ENCODE measurements at places on chromosomes 16 and 17.

DNA sequence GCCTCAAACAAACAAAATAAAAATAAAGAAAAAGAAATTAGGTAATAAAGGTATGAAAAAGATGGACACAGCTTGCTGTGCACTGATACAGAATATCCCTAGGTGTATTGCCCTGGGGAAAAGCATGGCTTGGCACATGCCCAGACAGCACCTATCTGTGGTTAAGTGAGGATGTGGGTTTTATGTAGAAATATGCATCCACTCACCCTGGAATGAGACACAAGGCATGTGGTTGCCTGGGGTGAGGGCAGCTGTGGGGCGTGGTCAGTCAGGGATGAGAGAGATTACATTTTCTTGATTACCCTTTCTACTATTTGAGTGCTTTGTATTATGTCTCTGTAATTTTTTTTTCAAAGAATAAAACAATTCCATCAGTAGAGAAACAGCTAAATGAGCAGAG, 6.9 kb downstream of the PLLP start:
- peak; percentile 77 for DNase-seq

GRCh38 chr17:71926746-71927398, 193.9 kb upstream of the SOX9 start:
- no peak for DNase-seq

GRCh38 chr17:64091116-64091515, 38.8 kb downstream of the ERN1 start:
- peak; percentile 28 for DNase-seq

DNA sequence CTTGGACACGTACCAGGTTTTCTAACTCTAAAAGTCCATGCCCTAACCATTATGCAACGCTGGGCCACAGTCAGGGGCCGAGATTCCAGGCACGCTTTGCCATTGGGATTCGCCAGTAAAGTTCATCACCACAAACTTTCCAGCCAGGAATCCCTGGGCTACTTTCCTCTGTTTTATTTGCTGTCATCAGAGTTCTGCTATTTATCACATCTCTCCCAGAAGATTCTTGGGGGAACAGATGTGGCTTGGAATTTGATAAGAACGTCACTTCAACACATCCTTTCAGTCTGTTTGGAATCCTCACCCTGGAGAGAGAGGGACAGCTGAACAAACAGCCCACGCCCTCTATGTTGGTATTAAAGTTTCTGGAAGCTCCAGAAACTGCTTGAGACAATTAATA, 109.6 kb upstream of the CACNG3 start:
- DNase-seq, result no peak

- DNase-seq, result peak; percentile 28
These were observed 62.9 kb downstream of the SMURF2 start for GRCh38 chr17:64599187-64599676.

DNA sequence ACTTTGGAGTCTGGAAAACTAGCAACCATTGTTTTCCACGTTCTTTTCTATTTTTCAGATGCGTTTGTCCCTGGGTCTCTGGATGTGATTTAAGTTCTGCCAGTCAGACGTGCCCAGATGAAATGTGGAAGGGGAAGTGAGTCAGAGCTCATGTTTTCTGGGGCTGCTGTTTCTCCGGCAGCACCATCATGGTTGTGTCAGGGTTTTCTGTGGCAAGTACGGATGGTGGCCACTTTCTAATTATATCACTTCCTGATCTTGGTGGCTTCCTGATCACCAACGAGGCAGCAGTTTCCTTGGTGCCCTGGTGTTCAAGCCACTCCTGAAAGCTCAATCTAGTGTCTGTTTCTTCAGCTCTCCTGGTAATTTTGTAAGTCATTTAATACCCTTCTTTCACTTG, 31.4 kb upstream of the PMFBP1 start:
- DNase-seq, result peak; percentile 47

DNA sequence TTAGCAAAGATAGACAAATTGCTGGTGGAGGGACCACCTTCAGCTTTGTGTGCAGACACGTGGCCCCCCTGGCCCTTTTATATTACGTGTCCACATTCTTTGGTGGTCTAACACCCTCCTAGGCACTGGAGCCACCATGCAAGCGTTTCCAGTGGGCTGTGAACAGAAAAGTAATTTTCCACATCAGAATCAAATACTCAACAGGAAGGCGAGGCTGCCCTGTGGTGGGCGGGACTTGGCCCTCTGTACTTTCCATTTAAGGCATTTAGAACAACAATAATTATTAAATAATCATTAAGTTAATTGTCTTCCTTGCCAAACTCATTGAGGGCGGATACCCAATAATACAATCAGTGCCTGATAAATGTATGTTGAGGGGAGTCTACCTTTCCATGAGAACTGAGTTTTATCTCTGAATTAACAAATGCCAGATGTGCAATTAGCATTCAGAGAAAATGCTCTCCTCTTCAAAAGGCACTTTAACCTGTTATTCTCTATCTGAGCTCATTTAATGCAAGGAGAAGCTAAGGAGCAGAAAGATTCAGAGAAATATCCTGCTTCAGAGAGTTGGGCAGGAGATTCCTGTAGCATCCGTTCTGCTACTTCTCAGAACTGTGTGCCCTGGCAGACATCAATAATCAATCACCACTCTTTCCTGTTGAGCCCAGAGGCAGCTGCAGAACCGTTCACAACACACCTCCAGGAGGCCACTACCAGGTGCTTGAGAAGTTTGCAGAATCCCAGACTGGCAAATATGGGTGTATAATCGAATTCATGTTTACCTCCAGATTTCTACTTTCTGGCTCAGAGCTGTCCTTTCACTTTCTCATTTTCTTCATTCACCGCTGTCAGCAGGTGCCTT, 109.4 kb downstream of the CMIP start:
- DNase-seq, result peak; percentile 26

DNA sequence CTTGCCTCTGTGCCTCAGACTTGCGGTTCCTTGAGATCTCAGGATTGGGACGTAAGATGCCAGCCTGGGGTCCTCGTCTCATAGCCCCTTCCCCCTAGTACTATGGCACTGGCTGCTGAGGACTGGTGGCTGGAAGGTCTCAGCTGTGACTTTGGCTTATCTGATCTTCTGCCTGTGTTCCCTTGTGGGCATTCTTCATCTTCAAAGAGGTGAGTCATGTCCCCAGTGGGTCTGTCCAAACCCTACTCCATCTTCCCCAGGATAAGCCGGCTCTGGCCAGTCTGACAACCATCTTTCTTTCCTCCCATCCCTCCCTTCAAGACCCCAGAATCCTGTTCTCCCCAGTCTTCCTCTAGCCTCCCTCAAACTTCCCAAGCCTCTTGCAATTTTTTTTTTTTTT, 3.6 kb downstream of the CD19 start:
- DNase-seq, result no peak

- peak; percentile 66 for DNase-seq
These were observed 3.3 kb downstream of the VAT1 start for GRCh38 chr17:43018932-43019331.

- no peak for DNase-seq
These were observed 9.2 kb upstream of the ABR start for GRCh38 chr17:1188812-1189504.

DNA sequence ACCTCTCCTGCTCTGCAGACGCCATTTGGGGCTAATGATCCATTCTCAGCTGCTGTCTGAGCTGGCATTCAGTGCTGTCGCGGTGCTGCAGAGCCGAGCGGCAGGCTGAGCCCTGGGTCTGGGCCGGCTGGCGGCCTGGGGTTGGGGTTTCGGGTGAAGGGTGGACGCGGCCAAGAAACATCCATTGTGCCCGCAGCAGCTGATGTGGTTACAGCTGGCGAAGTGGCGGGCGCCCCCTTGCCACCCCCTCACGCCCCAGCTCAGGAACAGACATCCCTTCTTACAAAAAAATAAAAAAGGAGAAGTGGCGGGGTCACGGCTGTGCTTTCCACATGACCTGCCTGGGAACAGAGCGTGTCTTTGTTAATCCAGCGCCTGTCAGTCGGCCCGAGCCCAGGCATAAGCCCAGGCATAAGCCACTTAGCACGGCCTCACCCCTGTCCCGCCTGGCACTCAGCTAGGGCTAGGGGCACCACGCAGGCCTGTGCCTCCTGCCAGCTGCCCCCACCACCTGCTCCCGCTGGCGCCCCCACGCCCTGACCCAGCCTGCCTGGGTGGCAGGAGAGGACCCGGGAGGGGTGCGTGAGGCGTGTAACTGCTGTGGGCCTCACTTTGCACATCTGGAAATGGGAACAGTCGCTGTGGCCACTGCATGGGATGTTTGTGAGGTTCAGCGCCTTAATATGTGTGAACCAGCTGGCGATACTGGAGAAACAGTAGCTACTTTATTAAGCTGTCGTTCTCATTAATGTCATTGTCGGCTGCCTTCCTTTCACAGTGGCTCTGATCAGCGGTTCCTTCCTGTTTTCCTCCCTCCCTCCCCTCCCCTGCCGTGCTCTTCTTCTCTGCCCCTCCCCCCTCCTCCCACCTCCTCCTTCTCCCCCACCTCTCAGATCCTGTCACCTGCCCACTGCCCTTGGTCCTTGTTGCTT, 197.7 kb upstream of the CIBAR2 start:
- DNase-seq, result no peak

- DNase-seq, result no peak
These were observed 8.9 kb upstream of the TMEM220 start for GRCh38 chr17:10738521-10739258.

DNA sequence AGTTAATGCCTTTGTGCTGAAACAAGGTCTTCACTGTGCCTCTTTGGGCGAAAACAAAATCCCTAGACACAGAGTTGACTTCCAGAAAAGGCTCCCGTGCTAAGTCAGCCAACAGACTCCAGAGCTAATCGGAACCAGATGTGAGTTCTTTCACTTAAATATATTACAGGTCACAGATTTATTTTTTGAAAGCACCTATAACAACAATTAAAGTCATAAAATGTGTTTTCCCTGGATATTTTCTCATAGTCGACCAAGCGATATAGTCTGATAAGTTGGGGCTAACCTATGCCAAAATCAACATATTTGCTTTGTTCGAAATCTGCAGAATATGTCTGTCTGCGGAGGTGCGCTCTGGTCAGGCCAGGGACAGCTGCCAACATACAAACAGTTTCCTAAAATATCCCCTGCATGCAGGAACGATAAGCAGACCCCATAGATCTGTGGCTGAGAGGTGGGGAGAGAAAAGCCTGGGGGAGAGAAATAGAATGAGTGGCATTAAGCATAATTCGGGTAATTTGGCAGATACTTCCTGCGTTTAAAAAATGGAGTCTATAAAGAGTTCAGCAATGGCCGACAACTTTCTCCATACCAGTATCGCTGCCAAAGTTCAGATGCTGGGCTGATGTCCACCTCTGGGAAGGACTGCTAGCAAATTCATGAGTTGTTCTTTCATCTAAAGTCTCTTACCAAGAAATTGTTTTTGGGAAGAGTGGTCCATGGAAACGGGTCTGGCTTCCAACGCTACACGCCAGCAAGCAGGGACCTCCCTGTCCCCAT, 50.8 kb upstream of the MYH10 start:
- DNase-seq, result peak; percentile 56

DNA sequence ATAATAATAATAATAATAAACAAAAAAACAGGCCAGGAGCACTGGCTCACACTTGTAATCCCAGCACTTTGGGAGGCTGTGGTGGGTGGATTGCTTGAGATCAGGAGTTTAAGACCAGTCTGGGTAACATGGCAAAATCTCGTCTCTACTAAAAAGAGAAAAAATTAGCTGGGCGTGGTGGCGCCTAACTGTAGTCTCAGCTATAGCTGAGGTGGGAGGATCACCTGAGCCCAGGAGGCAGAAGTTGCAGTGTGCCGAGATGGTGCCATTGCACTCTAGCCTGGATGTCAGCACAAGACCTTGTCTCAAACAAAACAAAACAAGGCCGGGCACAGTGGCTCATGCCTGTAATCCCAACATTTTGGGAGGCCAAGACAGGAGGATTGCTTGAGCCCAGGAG, 18.7 kb upstream of the ATP6V0C start:
- DNase-seq, result no peak

GRCh38 chr16:80954985-80955384, 51.7 kb downstream of the CMC2 start:
- no peak for DNase-seq

GRCh38 chr17:59427425-59427921, 96.0 kb downstream of the YPEL2 start:
- peak; percentile 53 for DNase-seq

DNA sequence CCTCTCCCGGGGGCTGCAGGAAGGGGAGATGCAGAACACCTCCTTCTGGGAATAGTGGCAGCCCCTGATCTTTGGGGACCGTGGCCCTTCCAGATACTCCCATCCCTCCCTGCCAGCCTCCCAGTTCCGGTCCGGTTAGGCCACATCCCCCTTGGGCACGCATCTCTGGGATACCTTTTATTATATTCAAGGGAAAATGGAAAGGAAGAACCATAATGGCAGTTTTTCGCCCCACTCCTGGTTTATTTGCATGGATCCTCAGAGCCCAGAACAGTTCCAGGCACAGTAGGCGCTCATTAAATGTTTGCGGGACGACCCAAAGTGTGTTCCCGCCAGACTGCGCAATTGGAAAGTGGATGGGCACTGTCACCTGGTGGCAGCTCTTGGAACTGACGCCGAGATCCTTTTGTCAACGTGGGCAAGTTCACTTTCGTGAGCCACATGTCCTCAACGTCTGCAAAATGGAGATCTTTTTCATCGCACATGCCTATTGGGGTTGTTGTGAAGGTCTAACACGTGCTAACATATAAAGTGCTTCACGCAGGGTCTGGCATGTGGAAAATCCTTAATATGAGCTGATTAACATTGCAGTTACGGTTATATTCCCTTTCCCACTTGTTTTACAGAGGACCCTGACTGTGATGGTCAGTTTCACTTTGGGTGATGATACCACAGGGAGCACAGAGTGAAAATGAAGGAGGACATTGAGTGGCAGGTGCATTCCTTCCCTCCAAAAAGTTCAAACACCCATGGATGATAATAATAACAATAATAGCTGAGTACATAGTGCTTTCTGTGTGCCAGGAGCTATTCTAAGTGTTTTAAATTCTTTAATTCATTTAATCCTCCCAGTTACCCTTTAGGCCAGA, 1.7 kb upstream of the GPRC5B start:
- DNase-seq, result peak; percentile 88

GRCh38 chr17:45234641-45235415, 13.1 kb downstream of the FMNL1 start:
- DNase-seq, result no peak

GRCh38 chr17:19708431-19709175, 7.8 kb downstream of the SLC47A2 start:
- no peak for DNase-seq

GRCh38 chr17:73952082-73952479, 251.4 kb upstream of the RPL38 start:
- DNase-seq, result no peak

DNA sequence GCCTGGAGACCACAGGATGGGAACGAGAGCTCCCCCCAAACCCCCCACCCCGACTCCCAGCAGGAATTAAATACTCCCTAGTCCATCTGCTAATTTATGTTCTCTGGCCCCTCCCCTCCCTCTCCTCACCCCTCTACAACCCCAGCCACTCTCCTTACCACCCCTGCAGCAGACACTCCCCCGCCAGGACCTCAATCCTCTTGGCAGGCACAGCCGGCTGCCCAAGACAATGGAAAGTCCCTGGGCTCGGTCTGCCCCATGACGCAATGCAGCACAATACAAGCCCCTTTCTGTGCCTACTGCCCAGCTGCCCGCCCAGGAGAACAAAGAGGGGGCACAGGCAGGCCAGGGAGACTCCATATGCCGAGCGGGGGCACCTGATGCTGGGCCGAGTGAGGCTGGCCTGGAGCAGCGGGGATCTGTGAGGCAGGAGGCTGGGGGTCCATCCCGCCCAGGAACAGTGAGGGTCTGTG, 30.3 kb upstream of the CDC42EP4 start:
- peak; percentile 88 for DNase-seq

GRCh38 chr17:2259769-2260536, 43.6 kb downstream of the SMG6 start:
- peak; percentile 67 for DNase-seq

Measured in choroid plexus epithelial cell (primary cell).